ENCODE measurements at places on chromosomes 16 and 17.

- DNase-seq = no peak
Measured at GRCh38 chr16:383326-384051, 1.7 kb upstream of the PGAP6 start.

DNA sequence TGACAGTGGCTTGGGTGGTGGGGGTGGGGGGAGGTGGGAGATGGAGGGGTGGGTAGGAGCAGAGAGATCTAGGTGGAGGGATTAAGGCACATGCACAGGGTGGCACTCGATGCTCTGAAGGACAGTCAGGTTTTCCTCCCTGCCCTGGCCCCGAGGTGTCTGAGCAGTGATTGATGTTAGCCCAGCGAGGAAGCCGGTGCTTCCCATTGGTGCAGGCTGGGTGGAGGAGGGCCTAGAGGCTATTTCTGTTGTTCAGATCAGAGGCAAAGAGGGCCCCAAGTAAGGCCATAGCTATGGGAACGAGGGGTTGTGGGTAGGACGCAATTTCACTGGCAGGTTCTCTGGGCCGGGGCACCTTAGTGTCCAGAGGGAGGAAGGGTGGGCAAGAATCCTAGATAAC is 23.1 kb downstream of the CACNA1G start:
- DNase-seq = no peak

DNA sequence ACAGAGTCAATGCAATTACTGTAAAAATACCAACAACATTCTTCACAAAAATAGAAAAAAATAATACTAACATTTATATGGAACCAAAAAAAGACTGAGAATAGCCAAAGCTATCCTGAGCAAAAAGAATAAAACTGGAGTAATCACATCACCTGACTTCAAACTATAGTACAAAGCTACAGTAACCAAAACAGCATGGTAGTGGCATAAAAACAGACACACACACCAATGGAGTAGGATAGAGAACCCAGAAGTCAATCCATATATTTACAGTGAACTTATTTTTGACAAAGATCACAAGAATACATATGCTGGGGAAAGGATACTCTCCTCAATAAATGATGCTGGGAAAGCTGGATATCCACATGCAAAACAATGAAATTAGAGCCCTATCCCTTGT is 84.2 kb downstream of the CEP112 start:
- no peak for DNase-seq

- DNase-seq = no peak
Measured at GRCh38 chr16:62545039-62545438, 508.8 kb upstream of the CDH8 start.

DNA sequence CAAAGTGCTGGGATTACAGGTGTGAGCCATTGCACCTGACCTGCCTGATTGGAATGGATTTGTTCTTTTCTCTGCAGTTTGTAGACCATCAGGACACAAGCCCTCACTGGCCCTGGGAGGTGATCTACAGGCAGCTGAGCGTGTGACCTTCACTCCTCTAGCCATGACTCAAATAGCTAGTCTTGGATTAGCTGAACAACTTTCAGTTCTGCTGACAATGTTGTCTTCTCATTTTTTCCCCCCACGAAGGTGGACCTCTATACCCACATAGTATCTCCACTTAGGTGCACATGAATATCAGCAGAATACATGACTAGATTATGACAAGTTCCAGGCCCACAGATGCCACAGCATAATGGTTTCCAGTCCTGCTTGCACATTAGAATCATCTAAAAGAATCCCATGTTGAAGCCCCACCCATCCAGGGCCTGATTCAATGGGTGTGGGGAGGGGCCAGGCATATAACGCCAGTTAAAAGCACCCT is 36.8 kb downstream of the HS3ST3B1 start:
- no peak for DNase-seq

- DNase-seq = no peak
Measured at GRCh38 chr16:23765933-23766332, 11.1 kb downstream of the CHP2 start.

- no peak for DNase-seq
Measured at GRCh38 chr16:87108941-87109340, 208.3 kb downstream of the C16orf95 start.

DNA sequence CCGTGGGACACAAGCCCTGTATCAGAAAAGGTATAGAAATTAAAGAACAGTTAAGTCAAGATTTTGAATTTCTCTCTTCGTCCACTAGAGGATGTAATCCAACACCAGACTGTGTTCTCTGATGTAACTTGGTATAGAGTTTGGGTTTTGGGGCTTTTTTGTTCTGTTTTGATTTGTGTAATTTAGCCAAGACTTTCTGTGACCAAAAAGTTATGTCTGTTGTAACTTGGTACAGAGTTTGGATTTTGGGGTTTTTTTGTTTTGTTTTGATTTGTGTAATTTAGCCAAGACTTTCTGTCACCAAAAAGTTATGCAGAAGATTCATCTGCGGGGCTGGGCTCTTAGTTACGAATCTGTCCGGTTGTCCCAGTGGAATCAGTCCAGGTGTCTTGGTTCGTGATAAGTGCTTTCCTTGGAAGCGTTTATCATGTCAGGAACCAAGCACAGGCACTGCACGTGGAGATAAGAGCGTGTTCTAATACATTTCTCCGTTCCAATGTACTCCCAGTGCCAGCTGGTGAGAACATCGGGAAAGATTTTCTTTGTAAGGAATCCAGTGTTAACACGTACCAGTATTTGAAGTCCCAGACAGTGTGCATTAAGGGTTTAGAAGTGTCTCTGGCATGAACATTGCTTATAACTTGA is 44.1 kb upstream of the SEC14L1 start:
- DNase-seq = no peak

DNA sequence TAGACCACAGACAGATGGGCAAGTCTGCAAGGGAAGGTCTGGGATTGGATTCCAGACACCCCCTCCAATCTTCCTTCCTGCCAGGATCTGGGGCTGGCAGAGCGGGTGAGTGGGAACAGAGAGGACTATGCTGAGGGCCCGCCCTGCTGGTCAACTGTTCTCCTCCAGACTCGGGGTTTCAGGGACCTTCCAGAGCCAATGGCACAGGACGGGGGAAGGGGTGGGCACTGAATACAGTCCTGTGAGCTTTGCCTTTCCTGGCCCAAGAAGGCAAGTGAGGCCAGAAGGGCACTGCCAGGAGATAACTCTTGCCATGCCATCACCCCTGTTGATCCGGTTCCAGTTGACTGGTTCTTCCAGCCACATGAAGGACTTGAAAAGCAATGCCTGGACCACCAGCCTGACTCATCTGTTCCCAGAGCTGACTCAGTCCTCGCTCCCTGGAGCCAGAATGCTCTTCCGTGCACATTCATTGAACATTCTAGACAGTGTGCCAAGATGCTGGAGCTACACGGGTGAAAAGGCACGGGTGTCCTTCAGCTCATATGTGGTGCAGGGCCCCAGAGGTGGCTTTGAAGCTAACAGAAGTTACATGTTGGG is 533 bp upstream of the MEFV start:
- DNase-seq = no peak

- DNase-seq = no peak
Measured at GRCh38 chr17:39981766-39982375, 1.3 kb downstream of the PSMD3 start.

- DNase-seq = no peak
Measured at GRCh38 chr17:75712446-75712845, 8.8 kb upstream of the ITGB4 start.

DNA sequence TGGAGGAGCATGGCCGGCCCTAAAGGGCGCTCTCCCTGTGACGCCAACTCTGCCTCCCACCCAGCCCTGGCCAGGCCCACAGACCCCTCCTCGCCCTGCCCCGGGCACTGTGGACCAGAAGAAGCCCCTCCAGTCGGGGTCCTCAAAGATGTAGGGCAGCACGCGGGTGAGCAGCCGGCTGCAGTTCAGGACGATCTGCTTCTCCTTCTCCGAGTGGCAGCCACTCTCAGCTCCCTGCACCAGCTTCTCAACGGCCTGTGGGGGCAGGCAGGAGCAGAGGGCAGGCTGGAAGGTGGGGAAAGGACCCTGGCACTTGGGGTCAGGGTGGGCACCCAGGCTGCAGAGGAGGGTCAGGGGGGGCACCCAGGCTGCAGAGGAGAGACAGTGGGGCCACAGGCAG is 8.9 kb downstream of the HID1 start:
- DNase-seq = no peak

DNA sequence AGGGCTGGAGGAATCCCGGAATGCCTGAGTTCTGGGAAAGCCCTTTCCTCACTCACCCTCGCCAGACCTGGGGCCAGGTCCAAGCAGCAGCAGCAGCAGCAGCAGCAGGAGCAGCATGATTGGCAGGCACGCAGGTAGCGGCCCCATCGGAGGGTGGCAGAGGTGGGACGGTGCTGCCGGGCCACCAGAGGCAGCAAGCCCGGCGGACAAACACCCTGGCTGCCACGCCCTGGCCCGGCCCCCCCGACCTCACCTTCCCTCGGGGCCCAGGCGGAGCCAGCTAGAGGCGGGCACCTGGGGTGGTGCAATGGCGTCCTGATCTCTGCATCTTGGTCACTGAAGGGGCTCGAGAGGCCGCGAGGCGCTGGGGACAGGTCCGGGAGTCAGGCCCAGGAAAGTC is 122.4 kb downstream of the LAT start:
- no peak for DNase-seq

DNA sequence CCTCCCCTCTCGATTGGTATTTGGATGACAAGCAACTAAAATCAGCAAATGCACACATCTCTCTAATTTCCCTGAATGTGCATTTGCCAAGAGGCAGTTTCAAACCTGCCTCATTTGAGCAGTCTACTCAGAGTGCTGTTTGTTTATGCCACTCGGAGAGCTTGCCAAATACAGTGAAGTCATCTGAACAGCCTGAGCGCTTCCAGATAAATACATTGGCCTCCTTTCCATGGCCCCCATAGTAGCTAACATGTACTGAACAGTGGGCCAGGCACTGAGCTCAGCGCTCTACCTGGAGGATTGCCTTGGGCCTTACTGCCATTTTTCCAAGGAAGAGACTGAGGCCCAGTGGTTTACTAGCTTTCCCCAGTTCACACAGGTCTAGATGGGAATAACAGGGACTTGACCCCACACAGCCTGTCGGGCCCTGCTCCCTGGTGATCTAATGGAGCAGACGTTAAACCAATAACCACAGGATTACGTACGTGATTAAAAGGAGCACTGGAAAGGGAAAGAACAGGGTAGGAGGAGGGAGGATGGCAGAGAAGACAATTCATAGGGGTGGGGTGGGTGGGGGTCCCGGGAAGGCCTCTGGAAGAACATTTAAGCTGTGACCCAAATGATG is 18.7 kb upstream of the ANKRD40CL start:
- no peak for DNase-seq

DNA sequence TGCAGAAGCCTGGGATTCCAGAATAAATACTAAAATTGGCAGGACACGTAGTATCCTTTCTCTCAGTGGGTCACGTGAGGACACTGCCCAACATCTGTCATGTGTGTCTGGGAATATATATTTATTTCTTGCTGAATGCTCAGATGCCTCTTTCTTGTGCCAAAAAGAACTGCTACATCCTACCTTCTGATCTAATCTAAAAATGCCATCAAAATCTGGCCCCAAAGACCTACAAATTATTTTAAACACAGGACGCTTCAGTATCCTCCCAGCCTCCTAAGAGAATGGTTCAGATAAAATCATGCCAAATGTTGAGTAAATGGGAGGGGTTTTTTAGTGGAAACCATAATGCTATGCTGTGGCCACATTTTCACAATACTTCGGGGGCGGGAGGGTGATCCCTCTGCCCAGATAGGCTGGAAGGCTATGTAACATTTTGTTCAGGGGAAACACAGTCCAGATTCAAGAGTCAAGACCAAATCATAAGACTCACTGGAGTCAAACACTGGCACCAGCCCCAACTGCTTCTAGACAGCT is 22.9 kb upstream of the CORO6 start:
- peak; percentile 2 for DNase-seq

GRCh38 chr16:73020409-73020884 is 27.5 kb downstream of the ZFHX3 start:
- no peak for DNase-seq

- DNase-seq = no peak
Measured at GRCh38 chr17:72193391-72194106, 72.7 kb downstream of the SOX9 start.

DNA sequence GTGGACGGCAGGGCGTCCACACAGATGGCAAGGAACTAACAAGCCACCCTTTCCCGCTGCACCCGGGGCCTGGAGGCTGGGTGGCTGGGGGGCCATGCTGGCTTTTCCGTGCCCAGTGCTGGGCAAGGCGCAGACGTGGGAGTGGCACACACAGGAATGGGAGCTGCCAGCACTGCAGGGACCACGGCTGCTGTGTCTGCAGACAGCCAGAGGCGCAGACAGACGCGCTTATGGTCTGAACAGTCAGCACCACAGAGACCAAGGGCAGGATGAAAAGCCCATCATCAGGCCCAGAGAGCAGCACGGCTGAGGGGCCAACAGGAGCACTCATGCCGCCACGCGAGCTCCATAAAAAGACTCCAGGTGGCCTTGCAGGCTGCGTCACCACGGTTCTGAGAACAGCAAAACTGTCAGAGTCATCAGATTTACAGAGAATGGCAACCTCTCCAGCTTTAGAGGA is 24.0 kb downstream of the PDIA2 start:
- DNase-seq = no peak

GRCh38 chr16:11232302-11232851 is 23.6 kb downstream of the SOCS1 start:
- DNase-seq = no peak

DNA sequence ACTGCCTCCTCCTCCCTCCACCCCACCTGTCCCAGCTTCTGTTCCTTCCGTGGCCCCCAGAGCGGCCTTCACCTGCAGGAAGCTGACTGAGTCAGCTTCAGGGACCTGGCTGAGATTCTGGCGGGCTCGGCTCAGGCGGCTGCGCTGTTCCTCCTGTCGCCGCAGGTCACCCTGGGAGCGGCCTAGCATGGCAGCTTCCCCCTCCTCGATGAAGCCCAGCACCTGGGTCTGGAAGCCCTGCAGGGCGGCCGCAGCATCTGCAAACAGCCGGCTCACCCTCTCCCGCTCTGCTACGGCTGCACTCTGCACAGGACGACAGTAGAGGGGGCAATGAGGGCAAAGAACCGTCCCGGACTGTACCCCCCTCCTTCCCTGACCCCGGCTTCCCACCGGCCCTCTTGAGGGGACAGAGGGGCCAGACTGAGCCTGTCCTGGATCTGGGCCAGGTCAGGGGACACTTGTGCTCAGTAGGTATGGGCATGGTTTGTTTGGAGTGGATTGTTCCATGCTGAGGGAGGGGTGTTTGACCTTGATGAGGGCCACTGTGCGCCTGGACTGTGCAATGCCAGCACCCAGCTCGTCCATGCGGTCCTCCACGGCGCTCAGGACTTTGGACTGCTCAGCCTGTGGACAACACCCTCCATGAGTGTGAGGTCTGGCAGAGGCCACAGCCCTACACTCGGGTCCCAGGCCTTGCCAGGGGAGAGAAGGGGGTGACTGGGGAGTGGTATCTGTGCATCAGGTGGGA is 2.0 kb downstream of the TRIM47 start:
- no peak for DNase-seq

DNA sequence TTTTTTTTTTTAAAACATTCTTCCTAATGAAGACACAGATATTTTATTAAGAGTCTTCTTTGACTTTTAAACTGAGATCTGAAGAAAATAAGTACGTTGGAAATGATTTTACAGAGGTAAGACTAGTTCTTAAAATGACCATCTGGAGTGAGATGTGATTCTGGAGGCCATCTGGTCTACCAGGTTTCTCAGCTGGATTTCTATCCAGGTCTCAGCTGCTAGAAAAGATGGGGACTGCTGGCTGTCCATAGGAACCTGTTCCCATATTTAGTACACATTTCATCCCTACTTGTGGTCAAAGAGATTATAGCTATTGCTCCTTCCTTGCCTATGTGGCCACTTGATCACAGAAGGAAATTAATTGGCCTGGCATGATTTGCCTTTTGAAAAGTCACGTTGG is 12.2 kb downstream of the PMFBP1 start:
- no peak for DNase-seq

GRCh38 chr17:17612085-17613022 is 20.8 kb upstream of the PEMT start:
- no peak for DNase-seq

GRCh38 chr17:50055055-50055425 is 870 bp upstream of the ITGA3 start:
- no peak for DNase-seq
